ENCODE measurements at places on chromosomes 2 and 18. TPM values are rescaled to one million over a fixed set of nuclear protein-coding genes. Genes with fewer than 3 reads are reported as not detected.

Gene ECEL1
- total RNA-seq: 6.5 TPM

Gene POTEI
- 0.20 TPM for total RNA-seq

Gene EIF2AK3
- total RNA-seq: 22.7 TPM

GRCh38 chr2:71157124-71157793 lies 26.8 kb downstream of the MPHOSPH10 start:
- DNase-seq: peak; percentile 43

- peak; percentile 60 for DNase-seq
Measured at GRCh38 chr2:100819370-100820272, at the start of gene NPAS2. Gene NPAS2 (plus strand): TSS chr2:100820139. CDS start chr2:100904755, 84,616 bp downstream.

DNA sequence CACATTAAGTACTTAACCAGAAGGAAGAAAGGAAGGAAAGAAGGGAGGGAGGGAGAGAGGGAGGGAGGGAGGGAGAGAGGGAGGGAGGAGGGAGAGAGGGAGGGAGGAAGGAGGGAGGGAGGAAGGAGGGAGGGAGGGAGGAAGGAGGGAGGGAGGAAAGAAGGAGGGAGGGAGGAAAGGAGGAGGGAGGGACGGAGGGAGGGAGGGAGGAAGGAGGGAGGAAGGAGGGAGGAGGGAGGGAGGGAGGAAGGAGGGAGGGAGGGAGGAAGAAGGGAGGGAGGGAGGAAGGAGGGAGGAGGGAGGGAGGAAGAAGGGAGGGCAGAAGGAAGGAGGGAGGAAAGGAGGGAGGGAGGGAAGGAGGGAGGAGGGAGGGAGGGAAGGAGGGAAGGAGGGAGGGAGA lies 363.3 kb downstream of the MBD2 start:
- DNase-seq: no peak
